ENCODE measurements at places on chromosomes 1 and 21.

DNA sequence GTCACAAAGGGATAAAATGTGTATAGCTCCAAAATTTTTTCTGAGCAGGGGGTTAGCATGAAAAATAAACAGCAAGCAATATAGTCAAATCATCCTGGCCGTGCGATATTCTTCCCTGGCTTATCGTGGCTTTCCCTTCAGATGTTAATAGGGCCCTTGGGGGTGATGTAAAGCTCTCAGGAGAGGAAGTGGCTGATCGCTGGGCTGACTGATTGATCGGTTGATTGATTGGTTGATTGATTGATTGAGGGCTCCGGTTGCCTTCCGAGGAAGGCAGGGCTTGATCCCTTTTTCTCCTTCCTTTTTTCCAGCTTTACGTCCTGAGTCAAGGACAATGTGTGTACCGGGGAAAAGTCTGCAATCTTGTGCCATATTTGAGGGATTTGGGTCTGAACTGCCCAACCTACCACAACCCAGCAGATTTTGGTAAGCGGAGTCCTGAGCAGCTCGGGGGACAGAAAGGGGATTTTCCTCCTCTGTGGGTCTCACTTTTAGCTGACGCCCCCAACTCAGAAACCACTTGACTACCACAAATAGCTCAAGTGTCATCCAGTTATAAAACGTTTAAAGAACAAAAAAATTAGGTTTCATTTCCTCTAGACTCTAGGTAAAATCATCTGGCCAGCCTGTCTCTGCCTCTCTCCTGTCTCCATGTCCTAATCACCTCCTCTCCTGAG is 29.5 kb downstream of the TFF3 start:
- DNase-seq: no peak

DNA sequence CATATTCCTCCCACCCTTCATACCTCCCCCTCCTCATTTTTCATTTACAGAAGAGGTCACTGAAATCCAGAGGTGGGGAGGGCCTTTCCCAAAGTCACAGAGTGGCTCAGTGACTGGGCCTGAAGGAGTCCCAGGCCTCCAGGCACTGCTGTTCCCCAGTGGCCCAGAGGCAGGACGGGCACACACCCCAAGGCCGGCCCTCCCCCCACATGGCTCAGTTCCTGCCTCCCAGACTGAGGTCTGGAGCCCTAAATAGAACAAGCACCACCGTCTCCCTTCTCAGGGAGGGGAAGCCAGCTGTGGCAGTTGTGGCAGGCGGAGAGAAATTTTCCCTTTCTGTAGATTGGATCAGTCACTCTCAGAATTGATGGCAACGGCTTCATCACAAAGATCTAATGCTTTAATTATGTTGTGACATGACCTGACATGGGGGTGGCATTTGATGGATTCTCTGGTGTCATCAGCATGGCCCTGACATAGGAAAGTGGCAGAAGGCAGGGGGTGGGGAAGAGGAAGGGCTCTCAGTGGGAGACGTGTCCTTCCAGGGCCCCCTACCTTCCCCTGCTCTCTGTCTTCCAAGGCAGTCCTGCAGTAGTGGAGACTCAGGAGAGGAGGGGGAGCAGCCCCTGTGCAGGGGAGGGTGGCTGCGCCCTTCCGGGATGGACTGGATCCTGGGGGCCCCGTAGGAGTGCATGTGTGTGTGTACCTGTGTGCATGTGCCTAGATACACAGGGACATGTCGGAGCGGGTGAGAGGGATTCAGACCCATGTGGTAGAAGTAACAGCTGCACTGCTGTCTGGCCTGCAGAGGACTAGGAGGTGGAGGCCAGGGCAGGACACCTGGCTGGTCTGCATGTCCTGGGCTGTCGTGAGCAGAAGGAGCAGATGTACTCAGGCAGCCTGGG is 41.2 kb upstream of the FOXO6 start:
- DNase-seq: no peak

DNA sequence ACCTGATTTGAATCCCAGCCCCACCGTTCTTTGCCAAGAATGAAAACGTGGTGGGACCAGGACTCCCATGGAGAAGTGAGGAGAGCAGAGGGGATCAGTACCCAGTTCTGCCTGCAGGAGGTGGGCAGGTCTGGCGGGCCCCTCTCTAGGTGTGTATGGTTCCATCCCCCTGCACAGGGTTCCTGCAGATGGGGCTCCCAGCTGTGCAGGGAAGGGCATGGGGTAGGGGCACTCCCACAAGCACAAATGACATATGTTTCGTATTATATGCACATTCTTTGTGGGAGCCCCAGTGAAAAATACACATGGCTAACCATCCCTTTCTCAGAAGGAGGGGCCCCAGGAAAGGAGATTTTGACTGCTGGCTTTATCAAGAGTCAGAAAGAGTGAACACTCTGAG is 144.6 kb downstream of the PLPP3 start:
- DNase-seq: no peak

DNA sequence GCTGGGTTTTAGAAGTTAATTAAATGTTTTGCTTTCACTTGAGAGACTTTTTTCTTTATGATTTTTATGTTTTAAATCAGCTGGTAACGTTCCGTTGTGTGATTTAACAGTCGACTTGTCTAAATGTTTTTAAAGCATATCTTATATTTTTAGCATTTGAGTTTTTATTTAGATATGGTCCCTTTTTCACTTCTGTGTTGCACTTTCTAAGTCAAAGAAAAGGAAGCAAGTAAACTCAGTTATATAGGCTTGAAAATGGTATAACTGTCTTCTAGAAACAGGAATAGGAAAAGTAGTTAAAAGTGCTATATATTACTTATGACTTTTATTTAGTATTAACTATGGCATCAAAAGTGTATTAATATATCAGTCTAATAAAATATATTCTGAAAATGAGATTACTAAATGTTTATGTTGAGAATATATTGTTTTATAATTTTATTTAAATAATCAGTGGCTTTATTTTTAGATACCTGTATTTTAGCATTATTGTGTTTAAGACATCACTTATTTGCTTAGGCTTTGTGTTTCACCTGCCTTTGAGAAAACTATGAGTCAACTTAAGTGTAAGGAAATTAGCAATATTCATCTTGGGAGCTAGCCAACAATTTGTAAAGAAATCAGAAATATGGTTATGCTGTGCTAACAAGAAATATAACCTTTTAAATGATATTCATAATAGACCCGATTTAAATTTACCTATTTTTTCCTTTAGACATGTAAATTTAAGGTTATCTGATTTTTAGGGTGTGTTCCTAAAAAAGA is 60.5 kb downstream of the RABGAP1L start:
- no peak for DNase-seq

- no peak for DNase-seq
Measured at GRCh38 chr1:6298940-6299465, 38.1 kb upstream of the GPR153 start.

DNA sequence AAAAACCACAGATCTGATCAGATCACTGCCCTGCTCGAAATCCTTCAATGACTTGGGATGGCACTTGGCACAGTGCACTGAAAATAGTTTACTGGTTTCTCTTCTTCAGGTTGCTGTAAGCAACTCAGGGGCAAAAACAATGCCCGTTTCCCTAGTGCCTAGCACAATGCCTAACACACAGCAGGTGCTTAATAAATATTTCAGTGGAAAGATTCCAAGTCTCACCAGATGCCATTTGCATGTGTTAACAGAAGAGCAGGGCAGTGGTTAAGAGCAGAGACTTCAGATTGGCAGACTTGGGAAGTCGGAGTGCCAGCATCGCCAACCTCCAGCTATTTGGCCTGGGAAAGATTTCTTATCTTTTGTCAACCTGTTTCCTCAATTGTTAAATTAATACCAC is 10.9 kb upstream of the METTL25B start:
- DNase-seq: no peak

DNA sequence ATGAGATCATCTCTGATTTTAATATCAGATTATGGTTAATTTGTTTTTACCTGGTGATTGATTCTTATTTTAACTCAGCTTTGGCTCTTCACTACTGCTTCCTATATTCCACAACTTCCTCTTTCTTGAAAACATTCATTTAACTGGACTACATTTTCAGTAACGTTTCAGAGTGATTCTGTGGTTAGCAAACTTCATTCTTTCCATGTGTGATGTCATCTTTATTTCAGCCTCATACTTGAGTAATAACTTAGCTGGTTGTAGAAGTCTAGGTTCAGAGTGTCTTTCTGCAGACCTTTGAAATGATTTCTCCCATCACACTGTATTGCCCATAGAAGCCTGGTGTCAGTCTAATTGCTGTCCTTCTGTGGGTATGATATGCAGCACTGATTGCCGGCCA is 36.0 kb upstream of the SLC35F3 start:
- DNase-seq: no peak

DNA sequence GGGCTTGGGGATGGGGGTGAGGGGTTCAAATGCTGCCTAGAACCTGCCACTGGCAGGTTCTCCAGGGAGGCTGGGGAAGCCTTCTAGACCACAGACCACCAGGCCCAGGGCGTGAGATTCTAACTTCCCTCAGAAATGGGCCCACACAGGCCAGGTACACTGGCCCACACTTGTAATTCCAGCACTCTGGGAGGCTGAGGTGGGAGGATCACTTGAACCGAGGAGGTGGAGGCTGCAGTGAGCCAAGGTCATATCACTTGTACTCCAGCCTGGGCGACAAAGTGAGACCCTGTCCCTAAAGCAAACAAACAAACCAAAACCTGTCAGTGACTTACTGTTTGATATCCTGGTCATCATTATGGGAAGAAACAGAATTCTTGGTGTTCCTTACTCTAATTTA is 31.7 kb downstream of the OPTC start:
- no peak for DNase-seq

GRCh38 chr1:245648749-245649522 is 494.2 kb downstream of the KIF26B start:
- no peak for DNase-seq

- no peak for DNase-seq
Measured at GRCh38 chr1:21058035-21058793, 118.5 kb downstream of the EIF4G3 start.

DNA sequence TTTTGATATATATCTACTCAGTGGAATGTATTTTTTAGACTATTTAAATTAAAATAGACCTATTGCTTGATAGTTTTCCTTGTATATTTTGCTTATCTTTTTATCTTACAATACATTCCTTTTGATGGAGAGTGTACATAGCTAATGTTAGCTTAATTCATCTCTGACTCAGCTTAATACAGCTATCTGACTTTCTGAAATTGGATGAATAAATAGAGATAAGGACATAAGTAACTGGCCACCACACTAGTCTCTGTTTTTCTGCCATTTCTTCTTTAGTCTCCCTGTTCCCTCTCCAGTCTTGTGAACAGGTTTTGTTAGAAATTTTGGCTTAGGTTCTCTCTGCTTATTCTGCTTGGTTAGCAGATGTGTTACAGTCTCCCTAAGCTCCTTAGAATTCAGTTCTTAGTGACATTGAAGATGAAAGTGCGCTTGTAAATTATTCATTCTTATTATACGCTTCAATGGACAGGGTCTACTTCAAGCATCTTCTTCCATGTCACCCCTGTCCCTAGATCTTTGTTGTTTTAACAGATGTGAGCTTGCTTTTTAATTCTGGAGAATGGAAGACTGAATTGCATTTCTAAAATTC is 59.6 kb downstream of the XPR1 start:
- no peak for DNase-seq

GRCh38 chr1:15323989-15324868 is 77.2 kb downstream of the FHAD1 start:
- peak; percentile 53 for DNase-seq

GRCh38 chr21:42636520-42637266 is 16.7 kb upstream of the PDE9A start:
- peak; percentile 93 for DNase-seq
